ENCODE measurements at places on chromosomes 4 and X.

DNA sequence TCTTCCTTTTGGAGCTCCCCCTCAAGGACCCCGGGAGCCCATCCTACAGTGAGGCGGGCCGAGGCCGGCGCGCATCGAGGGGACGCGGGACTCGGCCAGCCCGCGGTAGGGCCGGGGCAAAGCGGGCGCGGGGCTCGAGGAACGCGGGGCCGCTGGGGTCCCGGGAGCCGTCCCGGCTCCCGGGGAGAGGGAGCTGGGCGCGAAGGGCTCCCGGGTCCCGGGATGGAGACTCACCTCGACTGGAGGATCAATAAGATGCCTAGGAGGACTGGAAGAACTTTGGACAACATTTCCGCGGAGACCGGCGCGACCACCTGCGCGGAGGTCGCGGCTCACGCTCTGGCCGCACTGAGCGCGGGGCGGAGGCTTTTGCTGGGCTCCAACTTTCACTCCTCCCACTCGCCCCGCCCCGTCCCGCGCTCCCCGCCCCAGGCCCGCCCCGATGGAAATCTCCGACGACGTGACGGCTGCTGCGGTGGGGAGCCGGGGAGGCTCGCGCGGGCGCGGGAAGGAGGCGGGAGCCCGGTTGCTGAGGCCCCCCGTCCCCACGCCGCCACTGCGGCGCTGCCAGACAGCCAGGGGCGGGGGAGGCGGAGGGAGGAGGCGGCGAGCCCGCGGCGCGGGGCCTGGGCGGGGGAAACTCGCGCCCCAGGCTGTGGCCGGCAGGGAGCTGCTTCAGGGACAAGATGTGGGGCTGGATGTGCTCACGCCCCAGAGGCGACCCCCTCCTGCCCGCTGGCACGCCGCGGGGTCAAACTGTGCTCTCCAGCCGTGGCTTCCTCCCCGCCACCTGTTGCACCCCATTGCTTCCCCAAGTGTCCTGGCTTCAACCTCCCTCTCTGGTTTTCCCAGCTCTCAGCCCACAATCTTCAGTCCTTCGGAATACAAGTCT lies at the start of gene GABRE:
GABRE (minus strand) TSS at position 341 of the 892 bp plus-strand sequence; CDS start at position 290, 51 bp downstream.
- no peak for DNase-seq

- peak; percentile 17 for DNase-seq
Observed at GRCh38 chrX:107674480-107675364, 46.4 kb downstream of the PRPS1 start.

DNA sequence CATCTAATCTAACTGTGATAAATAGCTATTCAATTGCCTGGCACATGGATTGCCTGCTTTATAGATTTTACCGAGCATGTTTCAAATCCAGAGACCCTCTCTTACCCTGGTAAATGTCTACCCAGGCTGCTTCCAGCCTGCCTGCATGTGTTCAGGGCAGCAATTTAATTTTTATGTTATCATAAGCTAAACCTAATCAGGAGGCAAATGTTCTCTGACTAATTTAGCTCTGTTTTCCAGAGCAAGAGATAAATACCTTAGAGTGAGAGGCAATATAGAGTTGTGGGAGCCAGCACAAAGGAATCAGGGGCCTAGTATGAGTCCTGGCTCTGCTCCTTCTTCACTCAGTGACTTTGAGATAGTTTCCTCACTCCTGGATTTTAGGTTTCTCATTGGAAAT lies 37.7 kb downstream of the PARM1 start:
- DNase-seq = no peak

GRCh38 chr4:121749225-121749624 lies 15.7 kb downstream of the SMIM43 start:
- DNase-seq = no peak

- peak; percentile 27 for DNase-seq
Observed at GRCh38 chr4:2484993-2485392, 16.1 kb downstream of the RNF4 start.

DNA sequence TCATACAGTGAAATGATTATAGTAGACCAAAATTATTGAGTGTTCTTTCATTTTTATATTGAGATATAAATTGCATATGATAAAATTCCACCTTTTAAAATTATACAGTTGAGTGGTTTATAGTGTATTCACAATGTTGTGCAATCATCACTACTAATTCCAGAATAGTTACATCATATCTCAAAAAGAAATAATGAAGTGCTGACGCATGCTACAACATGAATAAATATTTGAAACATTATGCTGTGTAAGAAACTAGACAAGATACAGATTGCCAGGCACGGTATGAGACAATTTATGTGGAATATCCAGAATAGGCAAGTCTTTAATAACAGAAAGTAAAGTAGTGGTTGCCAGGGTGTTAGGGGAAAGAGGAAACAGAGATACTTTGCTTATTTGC lies 871.7 kb downstream of the FAM133A start:
- no peak for DNase-seq
